Activated T-helper 2 cell treated with anti-CD3 and anti-CD28 coated beads, Interferon-gamma antibody, Interleukin-2, Interleukin-4, amounts not matched to agents 10 μg/mL and 5 μg/mL and 100 μg/mL, durations not matched to agents 14 hours and 24 hours and 36 hours (primary cell): ENCODE measurements at places on chromosomes 2 and 18. TPM values are rescaled to one million over a fixed set of nuclear protein-coding genes. Genes with fewer than 3 reads are reported as not detected.

GRCh38 chr18:12939162-12939561, 8.6 kb upstream of the SEH1L start:
- no peak for DNase-seq
- H3K27ac ChIP-seq, result no peak overlapping the region
- no peak overlapping the region for H3K4me3 ChIP-seq
- peaks cover 8% of the 10 kb centered on the region for H3K4me1 ChIP-seq
- no peaks in the 10 kb centered on the region for H3K36me3 ChIP-seq

The CNTNAP5 gene
- not detected in 2 replicates for total RNA-seq

DNA sequence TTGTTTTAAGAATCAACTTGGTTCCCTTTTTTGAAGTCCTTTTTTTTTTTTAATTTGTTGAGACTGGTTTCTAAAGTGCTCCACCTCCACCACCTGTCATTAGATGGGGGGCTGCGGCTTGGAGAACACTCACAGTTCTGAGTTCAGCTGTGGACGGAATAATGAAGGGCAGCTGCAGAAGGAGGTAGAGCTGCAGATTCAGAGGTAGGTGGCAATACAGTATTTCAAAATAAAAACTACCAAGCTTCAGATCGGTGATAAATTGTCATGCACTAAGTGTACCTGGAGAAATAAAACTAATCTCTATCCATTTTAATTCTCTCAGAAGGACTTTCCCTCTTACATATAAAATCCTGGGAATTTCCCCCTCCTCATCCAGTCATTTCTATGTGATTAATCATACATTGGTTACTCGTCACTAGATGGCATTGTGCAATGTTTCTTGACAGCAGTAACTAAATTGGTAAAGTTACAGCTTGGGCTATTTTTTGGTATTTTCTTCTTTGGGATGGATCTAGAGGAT, 81.1 kb upstream of the SLC39A10 start:
- no peak overlapping the region for H3K27ac ChIP-seq
- peaks cover 9% of the 10 kb centered on the region for H3K36me3 ChIP-seq
- peaks cover 49% of the 10 kb centered on the region for H3K4me1 ChIP-seq
- no peak overlapping the region for H3K4me3 ChIP-seq

The ZNF385B gene
- total RNA-seq, result not detected in 2 replicates

DNA sequence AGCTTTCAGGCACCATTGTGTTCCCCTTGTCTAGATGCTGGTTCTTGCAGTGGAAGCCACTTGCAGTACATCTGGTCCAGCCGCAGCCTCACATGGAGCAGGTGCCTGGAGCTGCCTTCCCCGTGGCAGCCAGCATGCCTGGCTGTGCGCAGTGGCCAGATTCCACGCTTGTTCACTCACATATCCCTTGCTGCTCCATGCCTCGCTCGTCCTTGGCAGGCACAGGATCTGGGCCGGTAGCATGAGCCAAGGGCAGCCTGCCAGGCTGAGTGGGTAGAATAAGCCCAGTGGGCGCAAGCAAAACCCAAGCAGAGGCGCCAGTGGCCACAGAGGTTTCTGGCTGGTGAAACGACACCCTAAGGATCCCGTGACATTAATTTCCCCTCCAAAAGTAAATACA, 20.6 kb downstream of the TMX3 start:
- DNase-seq, result no peak
- H3K27ac ChIP-seq, result no peak overlapping the region
- no peak overlapping the region for H3K4me3 ChIP-seq
- H3K27me3 ChIP-seq, result no peaks in the 10 kb centered on the region
- peaks cover 54% of the 10 kb centered on the region for H3K36me3 ChIP-seq
- H3K4me1 ChIP-seq, result peaks cover 6% of the 10 kb centered on the region

- H3K36me3 ChIP-seq, result no peaks in the 10 kb centered on the region
- no peaks in the 10 kb centered on the region for H3K4me1 ChIP-seq
- no peak overlapping the region for H3K4me3 ChIP-seq
- no peaks in the 10 kb centered on the region for H3K27me3 ChIP-seq
- no peak for DNase-seq
These were observed 11.3 kb upstream of the PXDN start for GRCh38 chr2:1755436-1756191.

- no peaks in the 10 kb centered on the region for H3K4me1 ChIP-seq
- no peaks in the 10 kb centered on the region for H3K36me3 ChIP-seq
- H3K27me3 ChIP-seq, result no peaks in the 10 kb centered on the region
- no peak overlapping the region for H3K4me3 ChIP-seq
- DNase-seq, result no peak
- no peak overlapping the region for H3K27ac ChIP-seq
These were observed 330.6 kb upstream of the PIK3C3 start for GRCh38 chr18:41624460-41624859.

The OTOS gene
- not detected in 2 replicates for total RNA-seq

- DNase-seq, result no peak
- H3K4me3 ChIP-seq, result no peak overlapping the region
- H3K4me1 ChIP-seq, result no peaks in the 10 kb centered on the region
- H3K27me3 ChIP-seq, result peaks cover 11% of the 10 kb centered on the region
- H3K27ac ChIP-seq, result no peak overlapping the region
These were observed 97.4 kb upstream of the CYRIA start for GRCh38 chr2:16763056-16763455.

The NT5C1B gene
- not detected in 2 replicates for total RNA-seq

- H3K27me3 ChIP-seq, result no peaks in the 10 kb centered on the region
- H3K36me3 ChIP-seq, result no peaks in the 10 kb centered on the region
- no peaks in the 10 kb centered on the region for H3K4me1 ChIP-seq
- no peak for DNase-seq
These were observed 397.1 kb downstream of the ERBB4 start for GRCh38 chr2:212141499-212141898.

DNA sequence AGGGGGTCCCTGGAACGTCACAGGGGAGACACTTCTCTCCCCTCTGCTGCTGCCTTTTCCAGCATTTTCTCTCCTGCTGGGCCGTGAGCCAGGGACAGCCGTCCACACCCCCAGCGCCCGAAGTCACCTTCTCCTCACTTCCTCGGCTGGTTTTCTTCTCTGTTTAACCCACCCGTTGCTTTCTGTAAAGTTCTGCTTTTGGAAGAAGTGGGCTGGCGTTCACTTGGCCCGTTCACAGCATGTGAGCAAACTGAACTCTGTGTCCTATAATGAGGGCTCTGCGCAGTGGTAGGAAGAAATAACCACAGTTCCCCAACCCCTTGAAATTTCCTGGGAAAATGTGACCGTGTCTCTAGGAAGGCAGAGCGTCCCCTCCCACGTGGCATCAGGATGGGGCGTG, 187.0 kb upstream of the HDAC4 start:
- no peaks in the 10 kb centered on the region for H3K36me3 ChIP-seq
- H3K27ac ChIP-seq, result no peak overlapping the region
- no peaks in the 10 kb centered on the region for H3K27me3 ChIP-seq

DNA sequence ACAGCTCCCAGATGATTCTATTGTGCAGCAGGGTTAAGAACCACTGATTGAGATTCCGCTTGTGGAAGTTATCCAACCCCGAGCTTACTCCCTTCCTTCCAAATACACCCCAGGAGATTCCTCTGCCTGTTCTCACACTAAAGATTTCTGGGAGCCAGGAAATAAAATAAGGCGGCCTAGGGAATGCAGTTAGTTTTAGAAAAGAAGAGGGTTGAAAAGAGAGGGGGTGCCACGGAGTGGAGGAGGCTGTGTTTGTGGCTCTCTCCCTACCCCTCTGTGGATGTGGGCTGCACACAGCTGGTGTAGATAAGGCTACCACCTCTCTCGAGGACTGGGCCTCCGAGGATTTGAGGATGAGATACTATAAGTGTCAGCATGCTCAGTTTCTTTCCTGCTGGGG, 25.1 kb upstream of the SP3 start:
- no peak overlapping the region for H3K27ac ChIP-seq
- no peak for DNase-seq
- H3K4me3 ChIP-seq, result no peak overlapping the region
- H3K27me3 ChIP-seq, result peaks cover 2% of the 10 kb centered on the region
- H3K4me1 ChIP-seq, result peaks cover 13% of the 10 kb centered on the region
- no peaks in the 10 kb centered on the region for H3K36me3 ChIP-seq

The GPAT2 gene
- 18.0 and 19.1 TPM in 2 replicates for total RNA-seq

The CCBE1 gene
- total RNA-seq, result not detected in 2 replicates

DNA sequence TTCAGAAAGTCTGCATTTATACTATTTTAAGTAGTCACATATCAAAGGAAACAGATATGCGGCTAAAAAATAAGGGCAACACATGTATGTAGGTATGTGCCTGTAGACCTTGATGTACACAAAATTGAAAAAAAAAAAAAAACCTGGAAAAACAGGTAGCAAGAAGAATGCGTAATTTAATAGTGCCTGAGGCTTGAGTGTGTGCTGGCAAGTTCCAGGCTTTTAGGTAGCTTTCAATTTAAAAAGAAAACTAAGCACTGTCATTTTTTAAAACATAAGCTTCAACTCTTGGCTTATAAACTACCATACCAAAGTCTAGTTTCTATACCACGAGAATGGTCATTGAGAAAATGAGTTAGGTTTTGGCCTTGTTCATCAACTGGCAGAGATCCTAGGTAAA, 72.3 kb downstream of the OTX1 start:
- no peak overlapping the region for H3K27ac ChIP-seq
- no peaks in the 10 kb centered on the region for H3K27me3 ChIP-seq
- H3K4me1 ChIP-seq, result no peaks in the 10 kb centered on the region
- H3K36me3 ChIP-seq, result no peaks in the 10 kb centered on the region

DNA sequence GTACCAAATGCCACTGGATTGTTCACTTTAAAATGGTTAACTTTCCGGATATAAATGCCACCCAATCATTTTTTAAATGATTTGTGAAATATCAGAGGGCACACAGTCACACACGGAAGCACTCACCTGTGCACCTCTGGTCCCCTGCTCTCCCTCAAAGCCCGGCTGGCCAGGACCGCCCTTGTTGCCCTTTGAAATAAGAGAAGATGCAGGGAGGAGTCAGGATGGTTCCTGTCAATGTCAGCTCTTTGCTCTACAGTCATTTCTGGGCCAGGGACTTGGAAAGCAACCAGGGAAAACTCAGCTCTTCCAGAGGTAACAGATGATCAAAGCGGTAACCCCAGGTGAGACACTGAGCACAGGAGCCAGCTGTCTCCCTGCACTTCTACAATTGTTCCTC, 60.7 kb downstream of the COL6A3 start:
- no peak overlapping the region for H3K27ac ChIP-seq
- H3K4me3 ChIP-seq, result no peak overlapping the region
- no peaks in the 10 kb centered on the region for H3K27me3 ChIP-seq
- no peak for DNase-seq

GRCh38 chr2:95323347-95324155, 26.4 kb downstream of the KCNIP3 start:
- H3K4me3 ChIP-seq, result no peak overlapping the region
- no peaks in the 10 kb centered on the region for H3K27me3 ChIP-seq
- H3K27ac ChIP-seq, result no peak overlapping the region
- no peaks in the 10 kb centered on the region for H3K36me3 ChIP-seq
- DNase-seq, result no peak

- peaks cover 5% of the 10 kb centered on the region for H3K36me3 ChIP-seq
- H3K27me3 ChIP-seq, result no peaks in the 10 kb centered on the region
- H3K4me1 ChIP-seq, result peaks cover 47% of the 10 kb centered on the region
These were observed 19.2 kb downstream of the NEURL3 start for GRCh38 chr2:96485751-96486651.

DNA sequence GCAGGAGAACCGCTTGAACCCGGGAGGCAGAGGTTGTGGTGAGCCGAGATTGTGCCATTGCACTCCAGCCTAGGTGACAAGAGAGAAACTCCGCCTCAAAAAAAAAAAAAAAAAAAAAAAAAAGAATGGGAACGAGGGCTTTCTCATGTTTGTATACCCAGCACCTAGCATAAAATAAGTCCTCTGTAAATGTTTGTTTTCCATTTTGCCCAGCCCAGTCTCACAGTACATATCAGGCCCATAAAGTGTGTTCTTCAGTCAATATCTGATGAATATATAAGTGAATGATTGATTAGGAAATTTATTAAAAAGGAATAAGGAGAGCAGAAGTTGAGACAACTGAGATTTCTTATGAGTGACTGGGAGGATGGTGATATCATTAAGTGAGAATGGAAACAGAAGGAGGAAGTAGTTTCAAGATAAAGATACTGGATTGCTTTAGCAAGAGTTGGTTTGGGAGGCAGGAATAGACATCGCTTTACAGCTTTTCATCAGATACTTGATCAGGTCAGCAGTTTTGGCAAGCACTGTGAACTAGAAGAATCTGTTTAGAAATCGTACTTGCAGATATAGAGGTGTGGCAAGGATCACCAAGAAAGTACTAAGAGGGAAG, 327.5 kb downstream of the KIAA1328 start:
- no peaks in the 10 kb centered on the region for H3K4me1 ChIP-seq
- no peaks in the 10 kb centered on the region for H3K27me3 ChIP-seq
- DNase-seq, result no peak

The TMSB10 gene
- total RNA-seq, result 2,676 and 2,847 TPM in 2 replicates

- H3K27me3 ChIP-seq, result peaks cover 10% of the 10 kb centered on the region
- no peaks in the 10 kb centered on the region for H3K36me3 ChIP-seq
- peaks cover 5% of the 10 kb centered on the region for H3K4me1 ChIP-seq
- H3K27ac ChIP-seq, result no peak overlapping the region
- DNase-seq, result no peak
These were observed 65.7 kb upstream of the ZNF236 start for GRCh38 chr18:76756531-76757253.

DNA sequence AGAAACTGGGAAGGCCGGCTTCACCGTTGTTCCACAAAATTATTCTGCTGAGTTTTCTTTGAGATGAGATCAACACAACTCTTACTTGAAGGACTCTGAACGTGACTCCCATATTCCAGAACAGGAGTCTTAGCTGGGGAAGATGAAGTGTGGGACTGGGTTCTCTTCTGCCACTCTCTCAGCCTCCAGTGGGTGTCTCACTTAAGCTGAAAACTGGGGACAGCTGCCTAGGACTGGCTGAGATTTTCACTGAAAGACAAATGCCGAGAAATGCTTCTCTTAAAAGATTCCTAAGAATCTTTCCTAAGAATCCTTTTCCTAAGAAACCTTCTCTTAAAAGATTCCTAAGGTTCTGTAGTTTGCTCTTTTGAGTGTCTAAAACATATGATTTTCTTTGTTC, 156.6 kb upstream of the LHCGR start:
- H3K4me3 ChIP-seq, result no peak overlapping the region
- no peaks in the 10 kb centered on the region for H3K36me3 ChIP-seq
- no peaks in the 10 kb centered on the region for H3K4me1 ChIP-seq
- H3K27me3 ChIP-seq, result no peaks in the 10 kb centered on the region

DNA sequence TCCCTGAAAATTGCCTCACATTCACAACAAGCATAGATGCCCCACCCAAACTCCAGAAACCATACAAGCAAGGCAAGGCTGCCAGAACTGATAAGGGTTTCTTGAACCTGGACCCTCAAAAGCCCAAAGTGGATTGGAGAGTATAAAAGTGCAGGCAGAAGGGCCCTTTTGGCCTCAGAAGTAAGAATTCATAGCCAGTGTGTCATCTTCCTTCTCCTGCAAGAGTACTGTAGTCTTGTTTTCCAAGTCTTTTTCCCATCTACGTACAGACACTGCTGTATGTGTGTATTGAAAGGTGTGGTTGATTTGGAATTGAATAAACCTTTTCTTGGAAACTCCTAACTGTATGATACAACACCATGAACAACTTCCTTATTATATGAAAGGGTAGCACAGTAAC, 46.8 kb downstream of the ZC3H15 start:
- no peak overlapping the region for H3K27ac ChIP-seq
- no peaks in the 10 kb centered on the region for H3K36me3 ChIP-seq
- no peak for DNase-seq
- peaks cover 3% of the 10 kb centered on the region for H3K27me3 ChIP-seq

The KLHL29 gene
- total RNA-seq, result 3.0 and 3.4 TPM in 2 replicates
